ENCODE measurements at places on chromosomes 5 and 9. TPM values are rescaled to one million over a fixed set of nuclear protein-coding genes. Genes with fewer than 3 reads are reported as not detected.

DNA sequence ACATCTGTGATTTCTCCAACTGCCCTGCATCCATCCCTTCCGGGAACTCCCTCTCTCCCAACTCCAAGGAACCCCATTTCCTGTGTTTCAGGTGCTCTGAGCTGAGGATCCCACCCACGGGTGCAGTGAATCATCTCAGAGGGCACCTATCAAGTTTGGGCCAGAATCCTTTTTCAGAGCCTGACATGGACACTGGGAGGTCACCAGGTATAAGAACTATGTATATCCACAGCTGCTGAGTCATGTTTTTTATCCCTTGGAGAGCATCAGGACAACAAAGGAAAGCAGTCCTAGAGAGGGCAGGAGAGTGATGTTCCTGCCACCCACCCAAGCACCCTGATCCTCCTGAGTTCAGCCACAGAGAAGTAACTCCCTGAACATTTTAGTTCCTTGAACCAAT lies 3.8 kb downstream of the MED27 start:
- DNase-seq, result no peak

DNA sequence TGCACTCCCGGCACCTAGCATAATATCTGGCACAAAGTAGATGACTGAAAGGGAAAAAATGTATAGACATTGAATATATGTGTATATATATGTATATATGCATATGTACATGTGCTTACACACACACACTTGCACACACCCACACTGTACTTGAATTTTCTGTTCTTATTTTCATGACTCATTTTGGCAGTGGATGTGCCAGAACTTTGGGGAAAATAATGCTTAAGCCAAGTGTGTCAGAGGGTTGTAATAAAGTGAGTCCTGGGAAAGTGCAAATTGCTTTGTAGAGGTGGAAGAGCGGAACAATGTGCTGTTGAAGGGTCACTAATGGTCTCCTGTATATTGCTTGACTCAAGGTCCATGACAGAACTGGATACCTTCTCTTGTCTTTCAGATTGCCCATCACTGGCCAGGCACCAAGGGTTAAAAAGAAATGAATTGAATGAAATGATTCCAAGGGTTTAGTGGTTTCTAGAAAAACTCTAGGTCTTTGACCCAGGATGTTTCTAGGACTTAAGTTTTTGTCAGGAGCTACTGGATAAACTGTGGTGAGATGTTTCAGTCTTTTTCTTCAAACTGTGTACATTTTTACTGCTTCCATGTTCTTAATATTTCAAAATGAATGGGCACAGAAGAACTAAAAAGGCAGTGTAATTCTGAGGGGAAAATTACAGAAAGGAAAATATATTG lies 129.9 kb upstream of the MOCS2 start:
- no peak for DNase-seq

DNA sequence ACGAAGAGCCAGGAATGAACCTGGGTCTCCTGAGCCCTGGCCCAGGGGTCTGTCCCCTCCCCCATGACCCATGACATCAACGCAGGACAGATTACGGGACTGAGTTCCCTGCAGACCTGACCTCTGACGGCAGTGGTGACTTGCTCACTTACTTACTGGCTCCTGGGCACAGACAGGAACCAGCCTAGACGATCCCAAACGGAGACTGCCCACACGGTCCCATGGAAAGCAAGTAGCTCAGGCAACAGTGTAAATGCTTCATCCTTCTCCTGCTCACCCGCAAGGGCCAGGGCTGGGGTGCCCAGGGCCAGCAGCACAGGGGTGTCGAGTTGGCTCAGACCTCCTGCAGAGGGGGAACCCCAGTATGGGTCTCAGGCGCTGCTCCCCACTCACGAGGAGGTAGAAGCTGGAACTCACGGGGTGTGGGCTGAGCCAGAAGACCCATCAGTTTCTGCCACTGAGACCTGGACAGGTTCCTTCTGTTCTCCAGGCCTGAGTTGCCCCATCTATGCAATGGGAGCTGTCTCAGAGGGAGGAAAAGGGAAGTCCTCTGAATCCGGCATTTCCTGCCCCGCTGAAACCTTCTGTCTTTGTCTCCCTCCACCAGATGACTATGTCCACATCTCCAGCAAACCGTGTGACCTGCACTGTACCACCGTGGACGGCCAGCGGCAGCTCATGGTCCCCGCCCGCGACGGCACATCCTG lies 5.6 kb downstream of the ADAMTSL2 start:
- no peak for DNase-seq

The LVRN gene
- total RNA-seq, result 0.20 TPM

- DNase-seq, result no peak
Observed at GRCh38 chr9:131587906-131588305, 42.6 kb downstream of the PRRT1B start.

DNA sequence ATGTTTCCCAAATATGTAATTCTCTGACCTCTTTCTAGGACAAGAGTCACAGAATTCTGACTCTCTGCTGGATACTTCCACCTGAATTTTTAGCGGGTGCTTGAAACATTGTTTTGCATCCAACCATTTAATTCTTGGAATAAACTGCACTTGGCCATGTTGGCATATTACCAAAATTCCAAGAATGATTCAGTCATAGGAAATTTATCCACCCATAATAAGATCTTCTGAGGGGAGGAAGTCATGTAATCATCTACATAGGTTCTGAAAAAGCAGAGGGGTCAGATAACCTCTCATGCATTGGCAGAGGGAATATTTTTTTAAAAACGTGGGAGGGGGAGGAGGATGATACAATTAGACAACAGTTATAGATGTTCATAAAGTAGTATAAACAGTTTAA lies 156.9 kb downstream of the PAM start:
- no peak for DNase-seq

DNA sequence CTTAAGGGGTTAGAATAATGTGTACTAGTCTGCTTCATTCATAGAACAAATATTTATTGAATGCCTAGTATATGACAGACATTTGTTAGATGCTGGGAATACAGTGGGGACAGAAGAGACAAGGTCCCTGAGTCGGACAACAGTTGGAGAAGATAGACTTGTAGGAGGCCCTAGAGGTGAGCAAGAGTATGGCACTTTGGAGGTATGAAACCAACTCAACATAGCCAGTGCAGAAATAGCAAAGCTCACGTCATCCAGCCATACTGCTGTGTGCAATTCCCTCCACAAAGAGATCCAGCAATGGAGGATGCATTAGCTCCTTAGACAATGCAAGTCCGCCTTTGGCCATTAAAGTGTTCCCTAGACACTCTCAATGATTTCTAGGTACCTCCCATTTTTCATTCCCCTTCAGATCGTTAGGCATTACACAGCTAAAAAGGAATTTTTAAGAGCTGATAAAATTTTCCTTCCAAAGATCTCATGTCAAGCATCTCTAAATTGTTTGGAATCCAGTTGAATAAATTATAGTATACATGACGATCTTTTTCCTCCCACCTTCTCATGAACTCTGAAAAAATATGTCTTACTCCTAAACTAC lies 1949.6 kb upstream of the WWC1 start:
- no peak for DNase-seq

DNA sequence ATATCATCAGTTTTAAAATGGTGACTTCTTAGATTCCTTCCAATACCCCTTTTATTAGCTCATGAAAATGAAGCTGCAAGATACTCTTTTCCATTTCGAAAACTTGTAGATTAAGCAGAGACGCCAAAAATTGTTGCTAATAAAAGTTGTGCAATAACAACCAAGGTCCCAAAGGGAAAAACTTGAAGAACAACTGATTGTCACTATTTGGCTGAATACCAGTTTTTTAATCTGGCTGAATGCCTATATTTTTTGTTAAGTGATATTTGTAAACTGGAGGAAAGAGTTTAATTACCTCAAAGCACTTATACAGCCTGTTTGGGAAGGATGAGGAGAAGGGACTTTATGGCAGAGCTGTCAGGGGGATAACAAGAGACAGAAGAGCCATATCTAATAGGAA lies 14.6 kb downstream of the C5orf58 start:
- DNase-seq, result no peak

DNA sequence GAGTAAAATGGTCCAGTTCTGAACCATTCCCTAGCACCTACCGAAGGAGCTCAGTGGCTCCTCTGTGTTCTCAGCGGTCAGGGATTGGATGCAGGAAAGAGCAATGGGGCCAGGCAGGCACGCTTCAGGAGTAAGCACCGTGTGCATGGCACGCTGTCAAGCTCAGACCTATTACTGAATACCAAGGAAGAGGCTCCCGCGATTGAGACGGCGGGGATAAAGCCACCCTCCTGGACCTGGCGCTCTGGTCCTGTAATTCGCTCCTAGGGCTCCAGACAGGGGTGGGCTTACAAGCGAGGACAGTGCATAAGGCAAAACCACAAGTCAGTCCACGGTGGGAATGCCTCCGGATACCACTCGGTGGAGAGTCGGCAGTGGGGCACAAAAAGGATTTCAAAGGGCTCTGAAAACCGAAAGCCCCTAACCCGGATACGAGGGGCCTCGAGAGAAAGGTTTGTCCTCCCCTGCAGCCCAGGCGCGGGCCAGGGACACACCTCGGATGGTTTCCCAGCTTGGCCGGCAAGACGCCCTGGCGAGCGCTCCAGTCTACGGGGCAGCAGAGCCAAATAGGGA lies 988 bp downstream of the OXCT1 start:
- DNase-seq, result no peak
